ENCODE measurements at places on chromosomes 3 and 15.

DNA sequence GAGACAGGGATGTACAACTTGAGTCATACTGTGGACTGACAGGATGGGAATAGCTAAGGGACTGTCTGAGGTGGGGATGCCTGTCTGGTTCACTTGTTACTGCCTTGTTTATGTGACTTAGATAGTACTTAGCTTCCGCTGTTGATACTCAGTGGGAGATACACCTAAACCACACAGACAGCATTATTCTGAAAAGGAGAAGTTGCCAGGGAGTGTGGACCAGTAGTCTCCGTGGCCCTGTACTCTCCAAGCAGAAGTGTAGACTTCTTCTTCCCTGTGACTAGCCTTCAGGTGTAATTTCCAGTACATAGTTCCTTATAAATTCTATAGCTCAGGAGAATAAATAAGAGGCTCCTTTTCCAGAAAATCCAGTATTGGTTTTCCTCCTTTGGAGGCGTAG lies 5.1 kb downstream of the HIGD2B start:
- DNase-seq = no peak

DNA sequence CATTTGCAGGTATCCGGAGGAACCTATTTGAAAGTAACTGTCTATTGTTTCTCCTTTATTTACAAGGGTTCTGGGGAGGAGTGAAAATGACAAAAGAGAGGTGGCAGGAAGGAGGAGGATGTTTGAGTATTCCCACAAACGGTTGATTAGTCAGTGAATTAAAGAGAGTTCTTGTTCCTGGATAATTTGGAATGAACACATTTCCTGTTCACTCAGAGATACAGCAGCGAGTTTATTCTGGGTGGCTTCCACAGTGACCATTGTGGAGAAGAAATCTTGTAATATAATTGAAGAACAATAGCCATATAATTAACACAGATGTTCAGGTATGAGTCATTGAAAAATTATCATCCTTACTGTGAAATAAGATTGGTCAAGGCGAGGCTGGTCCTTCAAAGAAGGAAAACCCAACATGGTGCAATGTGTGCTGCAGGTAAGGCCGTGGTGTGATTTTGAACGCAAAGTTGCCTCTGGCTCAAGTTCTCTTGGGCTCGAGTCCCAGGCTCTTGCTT lies 77.3 kb downstream of the NFKBIZ start:
- DNase-seq = peak; percentile 57

- no peak for DNase-seq
Observed at GRCh38 chr3:42443292-42443691, 32.9 kb upstream of the LYZL4 start.

GRCh38 chr3:77931255-77932009 lies 891.5 kb downstream of the ROBO2 start:
- DNase-seq = peak; percentile 44

DNA sequence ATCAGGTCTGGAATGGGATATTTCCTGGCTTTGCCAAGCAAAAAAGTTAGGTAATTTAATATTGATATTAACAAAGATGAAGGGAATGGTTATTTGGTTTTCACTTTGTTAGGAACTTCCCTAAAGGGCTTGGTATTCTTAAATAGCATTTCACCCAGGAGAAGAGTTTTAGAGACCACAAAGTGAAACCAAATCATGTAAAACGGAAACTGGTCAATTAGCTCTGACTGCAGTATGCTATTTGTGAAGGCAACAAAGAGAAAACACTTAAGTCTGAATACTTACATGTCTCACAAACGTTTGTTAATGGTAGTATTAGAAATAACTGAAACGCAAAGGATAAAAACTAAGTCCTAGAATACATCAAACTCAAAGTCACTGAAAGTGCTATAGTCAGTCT lies 32.4 kb upstream of the SETMAR start:
- no peak for DNase-seq

- DNase-seq = no peak
Observed at GRCh38 chr15:55954862-55955605, 38.4 kb downstream of the NEDD4 start.

DNA sequence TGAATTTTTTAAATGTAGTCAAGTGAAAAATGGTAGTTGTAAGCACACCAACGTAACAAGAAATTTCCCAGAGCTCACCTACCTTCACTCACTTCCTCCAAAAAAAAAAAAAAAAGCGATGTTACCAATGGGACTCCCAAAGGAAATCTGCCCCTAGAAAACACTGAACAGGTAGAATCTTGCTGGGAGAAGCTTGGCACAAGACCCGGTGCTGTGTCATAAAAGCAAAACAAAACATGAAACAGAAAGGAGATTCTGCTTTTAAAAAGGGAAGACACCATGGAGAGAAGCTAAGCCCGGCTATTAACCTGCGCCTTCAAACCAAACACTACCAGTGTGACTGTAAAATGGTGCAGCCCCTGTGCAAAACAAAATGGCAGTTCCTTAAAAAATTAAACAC lies 40.5 kb downstream of the PGPEP1L start:
- DNase-seq = no peak

DNA sequence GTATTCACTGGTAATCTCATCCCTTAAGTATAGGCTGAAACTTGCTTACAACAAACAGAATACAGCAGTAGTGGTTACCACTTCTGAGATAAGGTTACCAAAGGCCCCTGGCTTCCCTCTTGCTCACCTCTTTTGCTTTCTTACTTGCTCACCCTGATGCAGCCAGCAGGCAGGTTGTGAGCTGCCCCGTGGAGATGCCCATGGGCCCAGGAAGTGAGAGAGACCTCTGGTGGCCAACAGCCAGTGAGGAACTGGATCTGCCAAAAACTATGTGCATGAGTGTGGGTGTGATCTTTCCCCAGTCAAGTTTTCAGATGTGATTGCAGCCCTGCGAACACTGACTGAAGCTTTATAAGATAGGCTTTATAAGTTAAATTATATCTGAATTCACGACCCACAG lies 48.7 kb downstream of the NMNAT3 start:
- peak; percentile 4 for DNase-seq

- no peak for DNase-seq
Observed at GRCh38 chr15:80500021-80500420, 95.8 kb downstream of the ARNT2 start.

DNA sequence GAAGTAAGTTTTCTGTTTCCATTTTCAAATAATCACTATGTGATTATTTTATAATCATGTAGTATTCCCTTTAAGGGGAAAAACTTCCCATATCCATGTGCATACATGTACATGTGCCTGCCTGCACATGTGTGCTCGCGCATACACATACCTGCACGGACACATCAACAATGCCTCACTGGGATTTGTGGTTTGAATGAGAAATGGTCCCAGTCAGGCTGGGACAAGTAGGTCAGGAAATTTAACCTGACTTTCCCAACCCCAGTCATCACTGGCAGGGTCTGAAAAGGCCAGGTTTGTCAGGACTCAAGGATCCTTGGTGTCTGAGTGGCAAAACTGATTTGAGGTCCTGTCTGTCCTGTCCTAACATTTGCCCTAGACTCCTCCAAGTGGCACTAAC lies 109.3 kb upstream of the MRPS22 start:
- no peak for DNase-seq

GRCh38 chr15:84871428-84871985 lies 13.0 kb upstream of the SLC28A1 start:
- DNase-seq = no peak

GRCh38 chr3:123687286-123687685 lies 102.4 kb upstream of the HACD2 start:
- no peak for DNase-seq

DNA sequence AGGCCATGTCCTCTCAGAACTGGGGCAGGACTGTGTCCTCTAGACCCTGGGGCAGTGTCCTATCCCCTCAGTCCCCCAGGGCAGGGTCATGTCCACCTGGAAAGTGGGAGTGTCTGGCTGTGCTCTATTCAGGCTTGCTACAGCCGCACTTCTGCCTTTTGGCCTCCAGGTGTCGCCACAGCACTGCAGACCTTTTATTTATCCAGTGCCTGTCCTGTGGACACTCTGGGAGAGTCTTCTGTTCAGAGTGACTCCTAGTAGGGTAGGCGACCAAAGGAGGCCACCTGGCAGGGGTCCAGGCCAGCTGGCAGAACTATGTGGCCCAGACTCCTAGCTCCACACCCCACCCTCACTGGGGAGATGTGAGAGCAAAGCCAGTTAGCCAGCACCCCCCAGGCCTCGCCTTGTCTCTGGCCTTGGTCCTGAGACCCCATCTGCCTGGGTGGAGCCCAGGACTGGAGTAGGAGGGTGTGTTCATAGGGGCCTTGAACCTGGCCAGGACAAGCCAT lies 3.9 kb downstream of the TMIE start:
- peak; percentile 71 for DNase-seq

DNA sequence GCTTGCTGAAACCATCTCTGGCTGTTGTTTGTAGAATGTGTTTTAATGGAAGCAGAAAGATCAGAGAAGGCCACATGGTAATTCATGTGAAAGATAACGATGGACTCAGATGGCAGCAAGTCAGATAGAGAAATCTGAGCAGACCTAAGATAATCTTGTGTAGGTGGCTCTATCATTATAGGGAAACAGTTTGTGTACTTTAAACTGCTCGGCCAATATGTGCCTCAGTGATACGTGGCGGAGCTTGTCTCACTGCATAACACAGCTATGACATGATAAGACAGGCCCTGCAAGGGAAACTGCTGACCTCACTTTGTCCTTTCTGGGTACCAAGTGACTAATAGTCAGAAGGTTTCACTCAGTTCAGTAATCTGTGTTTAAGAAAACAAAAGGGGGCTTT lies 51.0 kb downstream of the MME start:
- peak; percentile 73 for DNase-seq

- no peak for DNase-seq
Observed at GRCh38 chr15:70530017-70530499, 233.3 kb downstream of the UACA start.

DNA sequence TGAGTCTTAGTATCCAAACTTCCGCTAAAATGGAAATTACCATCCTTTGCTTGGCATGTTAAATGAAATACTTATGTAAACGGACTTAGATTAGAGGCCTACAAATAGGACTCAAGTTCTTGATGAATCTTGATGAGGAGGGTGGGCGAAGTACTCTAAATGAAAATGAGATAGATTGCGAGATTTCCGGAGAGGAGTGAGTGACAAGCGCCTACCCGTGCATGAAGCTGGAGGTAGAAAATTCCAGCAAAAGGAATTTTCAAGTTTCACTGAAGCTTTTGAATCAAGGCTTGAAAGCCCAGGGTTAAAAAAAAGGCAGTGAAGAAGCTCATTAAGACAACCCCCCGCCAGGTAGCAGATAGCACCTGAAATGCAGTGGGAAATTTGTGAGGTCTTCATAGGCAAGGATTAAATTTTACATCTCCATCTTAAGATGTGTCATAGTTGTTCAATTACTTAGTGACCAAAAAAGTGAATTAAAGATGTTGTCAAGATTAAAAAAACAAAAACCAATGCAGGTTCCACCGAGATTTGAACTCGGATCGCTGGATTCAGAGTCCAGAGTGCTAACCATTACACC lies 655 bp upstream of the RAB11A start:
- DNase-seq = no peak

DNA sequence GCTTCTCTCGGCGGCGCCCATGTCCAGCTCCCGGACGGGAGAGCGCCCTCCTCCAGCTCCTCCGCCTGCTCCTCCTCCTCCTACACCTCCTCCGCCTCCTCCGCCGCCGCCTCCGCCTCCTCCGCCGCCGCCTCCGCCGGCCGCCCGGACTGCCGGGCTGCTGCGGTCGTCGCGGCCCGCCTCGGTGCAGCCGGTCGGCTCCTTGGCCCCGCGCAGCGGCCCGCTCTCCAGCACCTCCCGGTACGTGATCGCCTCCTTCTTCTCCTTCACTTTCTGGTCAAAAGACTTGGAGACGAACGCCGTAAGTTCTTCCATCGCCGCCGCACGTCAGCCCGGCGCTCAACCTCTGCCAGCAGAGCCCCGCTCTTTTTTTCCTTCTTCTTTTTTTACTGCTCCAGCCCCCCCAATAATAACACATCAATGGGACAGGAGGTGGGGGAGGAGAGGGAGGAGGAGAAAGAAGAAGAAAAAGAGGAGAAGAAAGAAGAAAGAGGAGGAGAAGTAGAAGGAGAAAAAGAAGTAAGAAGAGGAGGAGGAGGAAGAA lies 438 bp downstream of the SHOX2 start:
- peak; percentile 53 for DNase-seq

- no peak for DNase-seq
Observed at GRCh38 chr15:63626955-63627354, 29.8 kb downstream of the FBXL22 start.

GRCh38 chr15:27271258-27271657 lies 300.3 kb downstream of the GABRG3 start:
- no peak for DNase-seq

DNA sequence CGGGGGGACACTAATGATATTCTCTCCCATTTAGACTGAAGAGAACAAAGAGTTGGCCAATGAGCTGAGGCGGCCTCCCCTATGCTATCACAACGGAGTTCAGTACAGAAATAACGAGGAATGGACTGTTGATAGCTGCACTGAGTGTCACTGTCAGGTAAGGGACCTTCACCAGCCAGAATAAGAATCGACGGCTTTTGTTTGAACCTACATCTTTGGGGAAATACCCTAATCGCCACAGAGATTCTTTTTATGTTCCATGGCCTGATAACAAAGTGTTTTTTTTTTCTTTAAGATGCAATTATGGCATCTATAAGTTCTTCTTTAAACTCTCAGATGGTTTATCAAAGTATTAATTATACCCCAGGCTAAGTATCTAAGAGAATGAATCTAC lies 3.4 kb downstream of the THBS1 start:
- DNase-seq = no peak

DNA sequence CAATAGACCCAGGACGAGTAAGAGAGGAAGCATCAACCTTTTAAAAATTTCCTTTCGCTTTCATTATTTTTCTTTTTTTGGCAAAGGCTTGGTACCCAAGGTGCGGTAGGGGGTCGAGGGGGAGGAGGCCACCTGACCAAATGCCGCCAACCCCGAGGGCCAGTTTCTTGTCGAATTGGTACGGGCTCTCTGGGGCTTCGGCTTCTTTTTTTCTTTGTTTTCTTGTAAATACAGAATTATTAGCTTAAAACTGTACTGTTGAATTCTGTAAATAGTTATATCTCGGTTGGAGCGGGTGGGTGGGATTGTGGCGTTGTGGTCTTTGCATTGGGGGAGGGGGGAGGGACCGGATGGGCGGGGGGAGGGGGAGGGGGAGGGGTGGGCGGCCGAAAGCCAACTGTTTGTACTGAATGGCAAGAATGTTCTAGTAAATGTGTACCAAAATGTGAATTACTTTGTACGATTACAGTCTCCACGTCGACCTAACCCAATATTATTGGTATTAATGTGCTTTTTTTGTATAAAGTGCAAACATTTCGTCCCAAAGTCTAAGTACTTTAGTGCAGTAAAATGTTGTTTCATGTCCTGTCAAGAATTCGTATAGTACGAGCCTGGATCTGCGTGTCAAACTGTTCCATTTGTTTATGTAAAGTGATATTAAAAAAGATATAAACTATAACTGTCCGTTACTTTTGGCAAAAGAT lies 4.7 kb downstream of the ZIC1 start:
- DNase-seq = no peak

DNA sequence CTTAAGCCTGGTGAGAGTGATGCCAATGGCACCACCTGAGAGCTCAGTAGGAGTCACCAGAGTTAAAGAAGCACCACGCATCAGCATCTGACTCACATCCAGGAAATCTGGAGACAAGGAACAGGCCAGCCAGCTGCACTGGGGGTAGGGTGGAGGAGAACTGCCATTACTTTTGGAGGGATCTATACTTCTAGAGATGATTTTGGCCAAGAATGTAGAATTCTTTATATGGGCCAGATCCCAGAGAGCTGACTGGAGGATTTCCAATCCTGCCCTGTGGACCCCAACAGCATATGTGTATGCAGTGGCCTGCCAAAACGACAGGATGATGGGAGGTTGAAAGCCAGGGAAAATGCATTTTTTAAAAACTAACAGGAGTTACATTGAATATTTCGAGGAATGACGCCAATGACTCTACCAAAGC lies 29.8 kb downstream of the CCR3 start:
- DNase-seq = no peak
